Stimulated activated CD4-positive, alpha-beta T cell treated with anti-CD3 and anti-CD28 coated beads, TNF-alpha, amount 100 ng/mL, for 48 hours (primary cell): ENCODE measurements at places on chromosomes 6 and 20.

DNA sequence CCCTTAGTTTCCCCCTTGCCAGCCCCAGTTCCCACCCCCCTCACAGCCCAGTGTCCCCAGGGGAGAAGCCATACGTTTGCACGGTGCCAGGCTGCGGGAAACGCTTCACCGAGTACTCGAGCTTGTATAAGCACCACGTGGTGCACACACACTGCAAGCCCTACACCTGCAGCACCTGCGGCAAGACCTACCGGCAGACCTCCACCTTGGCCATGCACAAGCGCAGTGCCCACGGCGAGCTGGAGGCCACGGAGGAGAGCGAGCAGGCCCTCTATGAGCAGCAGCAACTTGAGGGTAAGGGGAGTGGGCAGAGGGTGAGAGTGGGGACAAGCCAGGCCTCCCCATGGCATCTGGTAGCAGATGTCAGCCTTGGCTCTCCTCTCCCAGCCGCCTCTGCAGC, 5.1 kb upstream of the DEF6 start:
- no peak for DNase-seq

DNA sequence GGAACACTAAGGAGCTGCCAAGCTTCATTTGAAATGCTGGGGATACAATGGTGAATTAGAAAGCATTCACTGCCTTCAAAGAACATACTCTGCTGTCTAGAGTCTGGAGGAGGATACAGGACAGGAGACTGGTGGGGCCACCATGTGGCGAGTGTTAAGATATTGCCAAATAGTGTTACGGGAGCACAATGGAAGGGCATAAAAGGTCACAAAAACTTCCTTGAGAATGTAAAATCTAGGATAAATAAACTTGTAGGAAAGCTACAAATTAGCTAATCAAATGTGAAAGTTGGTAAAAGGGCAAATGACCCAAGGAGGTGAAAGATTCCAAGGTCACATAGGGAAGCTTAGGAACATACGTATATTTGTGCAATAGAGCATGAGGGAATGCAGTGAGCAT, 271.7 kb downstream of the RFPL4B start:
- DNase-seq = no peak

DNA sequence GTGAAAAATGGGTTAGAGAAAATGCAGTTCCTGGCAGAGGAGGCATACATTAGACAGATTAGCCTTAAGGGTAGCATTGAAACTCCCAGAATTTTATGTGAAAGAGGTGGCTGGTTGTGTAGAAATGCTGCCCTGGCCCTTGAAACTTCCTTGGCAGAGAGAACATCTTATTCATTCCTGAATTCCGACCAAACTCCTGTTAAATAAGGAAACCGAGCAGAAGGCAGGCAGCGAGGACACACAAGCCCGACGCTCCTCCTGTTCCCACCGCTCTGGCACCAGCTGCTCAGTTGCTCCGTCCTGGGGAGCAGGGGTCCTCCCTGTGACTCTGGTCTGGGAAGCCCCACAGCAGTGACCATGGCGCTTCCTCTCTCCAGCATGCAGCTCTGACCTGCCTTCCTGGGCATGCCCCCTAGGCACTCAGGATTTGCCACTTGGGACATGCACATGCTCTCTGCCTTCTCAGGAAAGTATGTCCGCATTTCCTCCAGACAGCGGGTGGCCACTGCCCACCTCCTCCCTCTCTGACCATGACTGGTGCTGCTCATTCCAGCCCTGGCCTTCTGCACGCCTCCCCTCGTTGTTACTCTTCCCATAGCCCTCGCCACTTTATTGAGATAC, 35.2 kb upstream of the CLDN20 start:
- no peak for DNase-seq

- no peak for DNase-seq
These were observed 10.8 kb downstream of the SIM1 start for GRCh38 chr6:100453701-100454521.

GRCh38 chr6:134223796-134224420, 94.0 kb downstream of the SGK1 start:
- DNase-seq = no peak

- no peak for DNase-seq
These were observed 20.9 kb upstream of the POM121L2 start for GRCh38 chr6:27332692-27333641.

DNA sequence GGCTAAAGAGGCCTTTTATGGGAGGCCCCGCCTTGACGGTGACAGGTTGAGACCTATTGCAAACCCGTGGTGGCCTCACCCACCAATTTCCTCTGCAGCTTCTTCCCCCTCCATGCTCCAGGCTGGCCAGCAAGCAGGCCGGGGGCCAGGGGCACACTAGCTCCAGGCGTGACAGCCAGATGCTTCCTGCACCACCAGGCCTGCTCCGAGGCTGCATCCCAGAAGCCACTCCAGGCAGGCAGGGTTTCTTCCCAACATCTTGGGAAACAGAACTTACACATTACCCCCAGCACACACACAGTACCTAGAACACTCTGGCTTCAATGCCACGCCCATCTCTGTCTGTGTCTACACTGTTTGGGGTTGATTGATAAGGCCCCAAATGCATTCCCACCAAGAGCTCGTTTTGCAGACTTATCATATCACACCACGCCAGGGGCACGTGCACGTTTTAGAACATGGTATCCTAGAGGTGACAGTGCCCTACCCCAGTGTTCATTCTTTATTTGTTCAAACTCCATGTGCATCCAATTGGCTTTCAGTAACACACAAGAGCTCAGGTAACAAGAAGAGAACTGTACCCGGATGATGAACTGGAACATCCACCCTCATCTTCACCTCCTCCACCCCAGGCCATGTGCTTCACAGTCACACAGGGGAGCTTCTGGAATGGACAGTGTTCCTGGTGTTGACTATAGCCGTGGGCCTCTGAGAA, 221.4 kb upstream of the RREB1 start:
- no peak for DNase-seq

GRCh38 chr6:17628873-17629272, 28.8 kb downstream of the FAM8A1 start:
- no peak for DNase-seq

GRCh38 chr6:138231381-138231886, 13.1 kb upstream of the PBOV1 start:
- DNase-seq = no peak

DNA sequence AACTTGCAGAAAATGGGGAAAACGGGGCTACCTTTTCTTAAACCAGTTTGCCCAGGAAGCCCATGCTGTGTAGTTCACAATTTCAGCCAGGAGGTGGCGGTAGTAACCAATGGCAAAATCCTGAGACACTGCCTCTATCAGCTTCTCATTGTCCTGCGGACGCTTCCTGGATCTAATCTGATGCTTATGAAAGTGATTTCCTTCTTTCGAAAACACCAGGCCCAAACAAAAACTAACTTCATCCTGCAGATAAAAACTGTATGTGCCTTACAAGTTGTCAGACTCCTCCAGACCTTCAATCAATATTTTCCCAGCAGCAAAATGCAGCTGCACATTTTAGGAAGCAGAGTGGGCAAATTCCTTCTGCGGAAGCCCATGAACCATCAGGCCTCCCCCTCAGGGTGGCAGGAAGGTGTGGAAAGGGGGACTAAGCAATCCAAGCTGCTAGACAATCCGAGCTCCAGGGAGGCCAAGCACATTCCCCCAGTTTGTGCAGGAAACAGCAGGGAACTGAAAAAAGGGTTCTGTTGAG, 88.5 kb downstream of the LY86 start:
- DNase-seq = peak; percentile 57

DNA sequence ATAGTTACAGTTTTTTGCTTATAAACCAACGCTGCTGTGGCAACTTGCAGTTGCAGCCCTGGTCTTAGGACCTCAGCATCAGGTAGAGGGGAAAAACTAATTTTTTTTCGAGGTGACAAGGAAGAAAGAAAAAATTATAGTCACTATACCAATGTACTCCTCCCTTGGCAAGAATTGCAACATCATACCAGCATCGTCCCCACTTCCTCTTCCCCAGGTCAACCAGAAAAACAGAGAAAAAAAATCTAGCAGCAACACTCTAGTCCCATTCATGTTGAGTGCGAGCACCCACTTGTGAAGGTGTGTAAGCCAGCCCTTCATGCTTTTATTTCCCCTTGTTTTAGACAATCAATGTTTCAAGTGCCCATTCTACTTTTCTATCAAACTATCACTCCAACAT, 13.1 kb upstream of the DCBLD1 start:
- no peak for DNase-seq

DNA sequence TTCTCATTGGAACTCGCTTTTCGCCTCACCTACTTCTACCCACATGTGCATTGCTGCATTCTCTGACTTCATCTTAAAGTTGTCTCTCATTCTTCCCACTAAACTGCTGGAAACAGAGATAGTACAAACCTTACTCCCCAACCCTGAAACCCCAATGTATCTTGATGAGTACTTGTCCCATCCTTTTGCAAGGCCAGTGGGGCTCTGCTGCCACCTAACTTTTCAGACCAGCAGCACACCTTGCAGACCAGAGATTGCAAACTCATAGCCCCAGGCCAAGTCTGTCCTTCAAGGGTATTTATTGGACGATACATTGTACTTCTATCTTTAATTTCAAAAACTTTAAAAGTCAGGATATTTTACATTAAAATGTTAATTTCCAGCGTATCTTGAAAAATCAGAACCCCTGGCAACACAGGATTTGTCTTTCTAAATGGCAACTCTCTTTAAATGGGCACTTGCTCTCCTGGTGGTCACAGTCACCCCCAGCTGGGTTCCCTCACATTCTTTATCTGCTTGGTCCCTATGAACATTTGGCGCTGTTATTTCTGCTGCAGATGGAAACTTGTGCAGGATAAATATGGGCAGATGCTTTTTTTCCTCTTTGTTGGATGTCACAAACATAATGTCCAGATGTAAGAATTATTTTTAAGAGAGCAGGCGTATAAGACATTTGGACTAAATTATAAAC, 83.9 kb downstream of the SOD2 start:
- no peak for DNase-seq

DNA sequence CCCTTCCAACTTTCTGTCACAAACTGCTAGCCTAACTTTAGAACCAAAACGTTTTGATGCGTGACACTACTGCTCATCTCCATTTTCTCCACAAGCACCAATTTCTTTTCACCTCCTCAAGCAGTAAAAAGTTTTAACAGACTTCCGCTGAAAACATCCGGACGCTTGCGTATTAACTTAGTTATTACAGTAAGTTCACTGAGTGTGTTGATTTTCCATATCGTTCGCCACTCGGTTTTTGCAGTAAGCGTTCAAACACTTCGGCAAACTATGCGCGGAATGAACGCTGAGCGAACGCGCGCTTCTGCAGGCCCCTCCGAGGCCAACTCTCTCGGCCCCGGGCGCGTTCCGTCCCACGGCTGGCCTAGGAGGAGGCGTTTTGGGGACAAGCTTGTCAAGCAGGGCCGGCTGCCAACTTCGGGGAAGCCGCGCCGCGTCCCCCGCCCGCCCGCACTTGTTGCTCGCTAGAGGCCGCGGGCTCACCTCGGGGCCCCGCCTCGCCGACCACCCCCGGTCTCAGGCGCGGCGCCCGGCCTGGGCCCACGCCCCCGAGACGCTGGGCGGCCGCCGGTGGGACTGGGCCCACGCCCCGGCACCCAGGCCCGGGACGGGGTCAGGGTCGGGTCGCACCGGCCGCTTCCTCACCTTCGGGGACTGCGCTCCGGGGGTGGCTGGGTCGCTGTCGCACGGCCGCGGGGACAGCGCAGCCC, 945 bp downstream of the PHF10 start:
- peak; percentile 56 for DNase-seq

GRCh38 chr6:36616893-36617521, 22.8 kb downstream of the SRSF3 start:
- no peak for DNase-seq

DNA sequence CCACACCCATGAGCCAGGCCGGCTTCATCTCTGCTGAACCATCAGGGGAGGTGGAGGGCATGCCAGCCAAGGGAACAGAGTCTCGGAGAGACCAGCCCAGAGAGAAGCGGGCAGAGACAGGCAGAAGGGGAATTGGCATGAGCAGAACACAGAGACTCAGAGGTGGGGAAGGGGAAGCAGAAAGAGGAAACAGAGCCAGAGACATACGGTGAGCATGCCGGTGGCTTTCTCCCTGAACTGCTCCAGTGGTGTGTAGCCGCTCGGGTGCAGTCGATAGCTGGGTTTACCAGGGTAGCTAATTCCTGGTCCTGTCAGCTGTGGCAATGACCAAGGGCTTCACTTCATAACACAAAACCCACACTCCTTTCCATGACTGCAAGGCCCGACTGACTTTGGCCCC, 83.6 kb upstream of the CCDC167 start:
- DNase-seq = no peak

DNA sequence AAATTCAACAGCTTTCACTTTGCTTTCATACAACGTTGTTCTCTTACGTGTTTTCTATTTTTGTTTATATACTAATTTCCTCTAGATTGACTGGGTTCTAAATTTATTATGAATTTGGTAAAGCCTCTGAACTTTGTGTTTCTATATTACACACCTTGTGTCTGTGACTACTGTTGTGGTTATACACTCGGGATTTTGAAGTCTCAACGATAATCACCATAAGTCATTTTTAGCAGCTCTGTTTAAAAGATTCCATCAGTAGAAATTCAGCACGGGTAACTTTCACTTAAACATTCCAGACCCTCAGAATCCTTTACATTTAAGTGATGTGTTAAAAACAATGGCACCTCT, 31.8 kb upstream of the HBS1L start:
- no peak for DNase-seq

GRCh38 chr20:44909872-44910689, at the start of gene PABPC1L:
Gene PABPC1L (plus strand): TSS chr20:44910060. CDS start chr20:44910144, 84 bp downstream.
- DNase-seq = peak; percentile 78

DNA sequence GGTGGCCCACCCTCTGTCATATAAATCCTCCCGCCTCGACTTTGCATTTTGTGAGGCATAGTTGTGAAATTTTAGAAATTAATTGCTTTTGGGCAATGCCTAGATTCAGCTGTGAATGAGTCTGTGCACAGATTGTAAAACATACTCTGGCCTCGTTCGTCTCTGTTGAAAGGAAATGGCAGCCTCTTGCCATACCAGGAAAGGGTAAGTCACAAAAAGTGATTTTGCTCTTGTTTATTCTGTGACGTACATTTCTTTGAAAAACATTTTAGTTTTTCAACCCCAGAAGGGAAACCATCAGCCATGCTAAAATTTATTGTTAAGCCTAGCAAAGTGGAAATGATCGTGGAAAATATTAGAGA, 15.3 kb upstream of the EXOC2 start:
- DNase-seq = no peak

GRCh38 chr6:28303570-28303969, 22.2 kb downstream of the PGBD1 start:
- no peak for DNase-seq

DNA sequence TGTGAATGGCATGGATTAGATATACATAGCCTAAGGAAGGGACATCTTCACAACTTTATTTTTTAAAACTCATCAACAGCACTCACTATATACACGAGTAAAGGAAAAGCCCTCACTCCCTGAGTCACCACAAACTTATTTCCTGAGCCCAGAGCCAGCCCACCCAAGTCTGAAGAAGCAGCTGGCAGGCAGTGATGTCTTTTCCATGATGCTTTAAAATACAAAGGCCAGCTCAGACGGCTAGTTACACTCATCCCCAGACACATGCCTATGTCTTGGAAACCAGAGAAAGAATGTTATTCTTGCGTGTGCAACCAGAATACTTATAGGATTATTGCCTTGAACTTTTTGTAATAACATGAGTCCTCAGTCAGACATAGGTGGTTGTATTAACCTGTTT, 114.4 kb downstream of the ADGRG6 start:
- DNase-seq = no peak
